MM.1S (cell line): ENCODE measurements at places on chromosomes 2 and 18.

GRCh38 chr18:47490882-47491281 lies 239.4 kb upstream of the SKOR2 start:
- no peak for DNase-seq

- no peak for DNase-seq
These were observed 339.9 kb upstream of the NCKAP5 start for GRCh38 chr2:133908171-133908570.

GRCh38 chr2:215434447-215435279 lies 1.2 kb downstream of the FN1 start:
- DNase-seq = no peak

DNA sequence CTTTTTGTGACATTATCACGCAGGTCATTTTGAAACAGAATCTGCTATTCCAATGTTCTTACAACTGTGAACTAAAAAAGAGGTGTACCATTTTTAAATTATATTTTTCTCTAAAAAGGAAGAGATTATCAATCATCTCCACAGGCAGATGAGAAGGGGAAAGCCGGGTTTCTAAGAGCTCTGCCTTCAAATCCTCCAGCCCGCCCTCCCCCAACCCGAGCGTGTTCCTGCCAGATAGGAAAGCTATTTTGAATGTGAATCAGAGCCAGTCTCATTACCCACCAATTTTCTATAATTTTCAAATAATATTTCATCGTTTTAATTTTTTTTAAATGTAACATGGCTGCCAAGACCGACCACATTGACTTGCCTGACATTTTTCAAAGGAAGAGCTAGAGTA lies 65.9 kb downstream of the KCNF1 start:
- DNase-seq = no peak
